ENCODE measurements at places on chromosomes 6 and 20. TPM values are rescaled to one million over a fixed set of nuclear protein-coding genes. Genes with fewer than 3 reads are reported as not detected.

The CST5 gene
- total RNA-seq = not detected

The HECA gene
- 26.6 TPM for total RNA-seq

The PPP2R5D gene
- total RNA-seq = 52.3 TPM

The ARHGAP40 gene
- not detected for total RNA-seq

All from smooth muscle cell of trachea (primary cell).